Fibroblast of skin of left quadriceps (primary cell): ENCODE measurements at places on chromosomes 5 and 9.

DNA sequence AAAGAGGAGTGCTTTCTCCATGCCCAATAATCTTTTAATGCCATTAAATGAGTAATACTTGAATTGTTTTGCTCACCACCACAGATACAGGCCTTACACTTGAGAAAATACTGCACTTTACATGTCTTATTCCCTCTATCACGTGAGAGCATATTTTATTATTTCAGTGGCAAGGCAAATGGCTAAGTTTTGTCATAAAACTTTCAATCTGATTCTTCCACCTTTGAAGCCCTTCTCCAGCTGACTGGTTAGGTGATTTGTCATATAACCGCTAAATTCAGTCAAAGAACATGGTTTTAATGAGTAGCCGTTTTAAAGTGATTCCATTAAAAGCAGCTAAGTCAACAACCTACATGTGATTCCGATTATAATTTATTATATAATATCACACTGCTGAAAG lies 43.8 kb downstream of the FAT2 start:
- DNase-seq = no peak

- DNase-seq = no peak
Observed at GRCh38 chr9:17799369-17799768, 220.5 kb downstream of the SH3GL2 start.

- no peak for DNase-seq
Observed at GRCh38 chr5:128155776-128156175, 72.2 kb downstream of the SLC12A2 start.

GRCh38 chr5:50923768-50924494 lies 257.5 kb downstream of the PARP8 start:
- no peak for DNase-seq

DNA sequence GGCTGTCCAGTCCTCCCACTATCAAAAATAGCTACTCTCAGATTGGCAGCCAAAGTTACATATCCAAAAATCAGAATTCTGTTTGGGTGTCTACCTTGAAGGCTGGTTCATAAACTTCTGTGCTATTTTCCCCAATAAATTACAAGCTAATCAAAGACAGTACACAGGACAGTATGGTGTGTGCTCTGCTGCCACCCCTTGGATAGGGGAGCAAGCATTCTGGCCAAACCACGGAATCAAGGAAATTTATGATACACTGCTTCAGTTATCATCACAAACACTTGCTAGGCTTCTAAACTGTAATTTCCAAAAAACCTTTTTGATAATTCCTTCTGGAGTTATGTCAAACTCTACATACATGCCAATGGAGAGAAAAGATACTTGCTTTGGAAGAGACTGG lies 15.9 kb downstream of the ETF1 start:
- DNase-seq = no peak

DNA sequence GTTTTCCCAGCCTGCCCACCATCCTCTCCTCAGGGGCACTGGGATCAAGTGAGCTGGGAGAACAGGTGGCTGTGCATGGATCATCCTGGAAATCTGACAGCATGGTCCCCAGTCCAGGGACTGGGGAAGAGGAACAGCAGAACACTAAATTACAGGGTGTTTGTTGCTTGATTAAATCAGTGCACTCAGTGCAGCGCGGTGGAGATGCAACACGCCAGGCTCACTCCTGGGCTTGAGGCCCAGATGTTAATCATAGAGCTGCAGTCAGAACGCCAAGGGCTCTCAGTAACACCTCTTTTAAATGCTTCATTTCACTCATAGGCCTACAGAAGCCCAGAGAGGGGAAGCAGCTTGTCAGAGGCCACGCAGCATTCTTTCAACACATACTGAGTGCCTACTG lies 14.2 kb upstream of the LARP1 start:
- DNase-seq = no peak

- no peak for DNase-seq
Observed at GRCh38 chr5:7705736-7706135, 145.2 kb downstream of the CFAP90 start.

GRCh38 chr9:86733929-86734328 lies 213.4 kb downstream of the GAS1 start:
- no peak for DNase-seq

GRCh38 chr9:132978451-132979131 lies at the start of gene GFI1B:
TSS of gene GFI1B (plus strand) at chr9:132978694. CDS start at chr9:132986679, 7,985 bp downstream.
- DNase-seq = no peak

DNA sequence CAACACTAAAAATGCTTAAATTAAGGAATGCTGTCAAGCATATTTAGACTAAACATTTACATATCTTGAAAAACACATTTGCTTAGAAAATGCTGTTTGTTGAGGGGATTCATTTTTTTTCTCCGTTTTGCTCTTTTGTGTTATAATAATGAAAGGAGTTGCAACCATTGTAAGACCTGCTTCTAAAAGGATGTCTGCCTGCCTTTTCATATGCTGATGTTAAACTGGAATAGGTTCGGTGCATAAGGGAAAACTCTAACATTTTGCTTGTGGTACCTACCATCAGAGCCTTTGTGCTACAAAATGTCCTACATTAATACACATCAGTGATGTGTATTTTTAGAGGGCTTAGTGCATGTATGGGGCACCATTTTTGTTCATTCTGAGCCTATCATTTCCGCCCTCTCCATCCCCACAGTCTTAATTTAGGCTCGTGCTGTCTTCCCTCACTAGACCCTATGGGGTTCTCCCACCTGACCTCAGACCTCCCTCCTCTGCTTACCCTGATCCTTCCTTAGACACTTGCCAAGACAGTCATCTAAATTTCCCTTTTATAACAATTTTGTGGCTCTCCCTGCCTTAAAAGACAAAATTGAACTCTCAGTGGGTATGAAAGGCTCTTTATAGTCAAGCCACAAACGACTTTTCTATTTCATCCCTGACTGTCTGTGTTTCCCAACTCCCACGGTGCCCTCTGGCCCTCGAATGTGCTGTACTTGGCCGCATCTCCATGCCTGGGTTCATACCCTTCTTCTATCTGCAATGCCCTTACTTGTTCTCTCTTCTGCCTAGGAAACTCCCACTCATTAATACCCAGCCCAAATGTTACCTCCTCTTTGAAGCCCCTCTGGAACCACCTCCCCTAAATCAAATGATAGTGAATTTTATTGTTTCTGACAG lies 61.2 kb downstream of the CMYA5 start:
- DNase-seq = no peak

DNA sequence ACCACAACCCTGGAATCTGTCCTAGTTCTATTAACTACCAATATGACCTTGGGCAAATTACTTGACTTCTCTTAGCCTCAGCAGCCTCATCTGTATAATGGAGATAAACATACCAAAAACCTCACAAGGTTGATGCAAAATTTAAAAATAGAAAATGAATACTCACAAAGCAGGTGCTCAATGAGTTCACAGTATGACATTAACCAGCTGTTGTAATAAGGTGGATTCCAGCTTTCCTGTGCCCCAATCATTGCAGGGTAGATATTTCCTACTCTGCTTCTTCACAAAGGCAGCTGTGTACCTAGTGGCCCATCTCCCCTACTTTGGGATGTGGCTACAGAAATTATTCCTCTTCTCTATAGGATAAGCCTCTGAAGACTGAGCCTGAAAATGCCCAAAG lies 8.8 kb downstream of the HTR4 start:
- no peak for DNase-seq

GRCh38 chr9:136098844-136099243 lies 3.8 kb upstream of the NACC2 start:
- no peak for DNase-seq

DNA sequence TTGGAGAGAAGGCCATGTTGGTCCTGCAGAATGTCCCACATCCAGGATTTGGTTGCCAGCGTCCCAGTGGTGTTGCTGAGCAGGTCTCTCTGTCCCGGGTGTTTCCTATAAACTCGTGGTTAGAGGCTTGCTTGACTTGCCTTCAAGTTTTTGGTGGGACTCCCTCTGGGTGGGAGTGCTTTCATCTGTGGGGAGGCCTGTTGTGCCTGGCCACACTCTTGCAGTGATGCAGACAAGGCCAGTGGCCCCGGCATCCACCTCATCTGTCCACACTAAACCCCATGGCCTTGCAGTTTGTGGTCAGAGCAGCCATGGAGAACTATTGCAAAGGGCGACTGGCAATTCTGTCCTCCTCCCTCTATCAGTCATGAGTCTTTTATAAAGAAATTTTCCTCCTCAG lies 71.8 kb downstream of the PHF2 start:
- no peak for DNase-seq

DNA sequence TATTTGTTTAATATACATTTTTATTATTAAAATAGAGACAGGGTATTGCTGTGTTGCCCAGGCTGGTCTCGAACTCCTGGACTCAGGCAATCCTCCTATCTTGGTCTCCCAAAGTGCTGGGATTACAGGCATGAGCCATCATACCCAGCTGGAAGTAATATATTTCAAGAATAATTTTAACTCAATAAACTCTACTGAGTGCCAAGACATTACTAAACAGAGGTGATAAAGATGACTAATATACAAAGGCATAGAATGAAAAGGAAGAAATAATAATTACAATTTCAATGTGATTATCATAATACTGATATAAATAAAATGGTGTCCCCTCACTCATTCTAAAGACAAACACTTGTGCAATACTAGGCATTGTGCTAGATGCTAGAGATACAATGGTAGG lies 13.9 kb downstream of the GOLPH3 start:
- no peak for DNase-seq

GRCh38 chr5:107888541-107888940 lies 217.8 kb upstream of the EFNA5 start:
- no peak for DNase-seq

- no peak for DNase-seq
Observed at GRCh38 chr9:1969898-1970297, 45.2 kb upstream of the SMARCA2 start.

DNA sequence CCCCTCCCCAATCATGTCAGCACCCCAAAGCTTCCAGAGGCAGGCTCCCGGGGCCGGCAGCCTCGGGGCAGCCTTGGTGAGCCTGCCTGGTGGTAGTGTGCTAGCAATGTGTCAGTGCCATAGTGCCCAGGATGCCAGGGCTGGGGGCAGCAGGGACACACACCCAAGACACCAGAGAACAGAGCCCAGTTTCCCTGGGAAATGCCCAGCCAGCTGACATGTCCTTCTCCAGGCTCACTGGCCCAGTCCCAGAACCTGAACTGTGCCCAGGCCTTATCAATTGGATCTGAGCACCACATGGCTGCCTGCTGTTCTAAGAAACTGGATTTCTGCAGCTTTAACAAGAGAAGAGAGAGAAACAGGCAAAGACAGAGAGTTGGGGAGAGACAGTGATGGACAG lies 74.9 kb upstream of the LRRTM2 start:
- no peak for DNase-seq

DNA sequence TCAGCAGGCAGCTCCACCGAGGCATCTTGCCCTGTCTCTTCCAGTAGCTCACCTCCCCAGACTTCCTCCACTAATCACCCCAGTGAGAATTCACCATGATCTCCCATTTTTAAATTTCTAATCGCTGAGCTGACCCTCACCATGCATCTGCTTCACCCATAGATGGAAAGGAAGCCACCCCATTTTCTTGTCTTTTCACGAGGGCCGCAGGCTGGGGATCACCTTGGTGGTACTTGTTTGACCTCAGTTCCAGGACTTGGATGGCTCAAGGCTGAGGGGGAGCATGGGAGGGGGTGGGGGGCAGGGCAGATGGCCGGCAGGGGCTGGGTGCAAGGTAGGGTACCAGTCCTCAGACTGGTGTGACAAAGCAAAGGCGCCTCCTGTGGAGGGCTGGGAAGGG lies 3.6 kb downstream of the PROP1 start:
- DNase-seq = no peak

GRCh38 chr5:54521856-54522479 lies 4.4 kb downstream of the SNX18 start:
- no peak for DNase-seq

DNA sequence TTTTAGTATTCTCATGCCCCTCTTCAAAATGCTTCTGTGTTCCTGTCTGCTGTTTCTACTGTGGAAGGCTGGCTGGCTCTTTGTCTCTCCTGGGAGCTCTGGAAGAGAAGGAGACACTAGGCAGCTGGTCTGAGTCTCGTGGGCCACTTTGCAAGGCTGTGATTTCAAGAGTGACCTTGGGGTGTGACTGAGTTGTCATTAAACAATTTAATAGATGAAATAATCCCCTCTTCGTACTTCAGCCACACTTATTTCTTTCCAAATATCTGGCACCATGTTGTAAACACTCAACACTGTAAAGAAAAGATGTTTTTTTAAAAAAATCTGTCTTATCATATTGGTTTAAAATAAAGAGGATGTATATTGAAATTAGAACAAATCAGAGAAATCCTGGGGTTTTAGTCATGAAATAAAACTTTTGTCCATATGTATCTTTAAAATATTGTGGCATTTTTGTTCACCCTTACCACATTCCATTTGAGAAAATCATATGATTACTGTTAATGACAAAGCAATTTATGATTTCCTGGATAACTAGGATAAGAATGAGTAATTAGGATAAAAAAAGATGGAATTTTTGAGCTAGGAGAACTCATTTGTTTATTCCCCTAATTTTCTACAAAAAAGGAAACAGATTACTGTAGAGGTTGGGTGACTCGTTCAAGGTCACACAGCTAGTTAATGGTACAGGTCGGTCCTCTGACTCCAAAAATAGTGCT lies 200.8 kb downstream of the MAT2B start:
- DNase-seq = peak; percentile 80

DNA sequence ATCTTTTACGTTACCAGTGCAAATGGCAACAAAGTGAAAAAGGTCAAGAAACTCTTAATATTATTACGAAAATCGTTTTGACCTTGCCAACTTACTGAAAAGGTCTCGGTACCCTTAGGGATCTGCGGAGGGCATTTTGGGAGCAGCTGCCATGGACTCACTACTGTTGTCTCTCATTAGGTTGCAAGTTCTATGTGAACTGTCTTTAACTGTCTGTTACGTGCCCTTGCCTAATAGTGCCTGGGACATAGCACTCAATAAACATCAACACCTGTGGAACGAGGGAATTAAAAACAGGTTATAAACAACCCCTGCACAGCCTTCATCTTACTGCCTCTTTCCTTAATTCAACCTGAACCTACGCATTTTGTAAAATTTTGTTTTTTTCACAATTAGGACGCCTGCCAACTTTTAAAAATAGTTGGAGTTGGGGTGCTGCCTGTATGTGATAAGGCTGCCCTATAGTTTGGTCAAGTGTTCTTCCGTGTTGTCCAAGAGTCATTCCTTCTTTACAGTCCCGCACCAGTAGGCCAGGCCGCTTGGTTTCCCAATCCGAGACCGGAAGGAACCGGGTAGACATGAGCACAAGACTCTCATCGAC lies 527 bp upstream of the SREK1 start:
- no peak for DNase-seq

DNA sequence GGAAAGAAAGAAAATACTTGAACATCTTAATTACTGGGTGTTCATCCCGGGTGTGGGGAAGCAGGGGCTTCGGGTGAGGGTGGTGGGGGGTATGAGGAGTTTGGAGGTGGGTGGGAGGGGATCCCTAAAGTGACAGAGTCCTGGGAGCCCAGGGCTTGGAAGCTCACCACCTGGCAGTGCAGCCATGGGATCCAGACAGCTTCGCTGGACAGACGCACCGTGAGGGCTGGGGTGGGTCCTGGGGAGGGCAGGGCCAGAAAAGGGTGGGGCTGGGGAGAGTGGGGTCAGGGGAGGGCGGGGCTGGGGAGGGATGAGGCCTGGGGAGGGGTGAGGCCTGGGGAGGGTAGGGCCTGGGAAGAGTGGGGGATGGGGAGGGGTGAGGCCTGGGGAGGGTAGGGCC lies 127.5 kb upstream of the LPCAT1 start:
- DNase-seq = no peak
